NCI-H748 treated with DMSO at 0.1 percent for 48 hours (cell line): ENCODE measurements at places on chromosomes 12 and 14.

GRCh38 chr14:67994531-67994930 lies 175.0 kb downstream of the RAD51B start:
- DNase-seq = no peak

GRCh38 chr14:100741966-100742365 lies 15.3 kb downstream of the DLK1 start:
- DNase-seq = no peak

DNA sequence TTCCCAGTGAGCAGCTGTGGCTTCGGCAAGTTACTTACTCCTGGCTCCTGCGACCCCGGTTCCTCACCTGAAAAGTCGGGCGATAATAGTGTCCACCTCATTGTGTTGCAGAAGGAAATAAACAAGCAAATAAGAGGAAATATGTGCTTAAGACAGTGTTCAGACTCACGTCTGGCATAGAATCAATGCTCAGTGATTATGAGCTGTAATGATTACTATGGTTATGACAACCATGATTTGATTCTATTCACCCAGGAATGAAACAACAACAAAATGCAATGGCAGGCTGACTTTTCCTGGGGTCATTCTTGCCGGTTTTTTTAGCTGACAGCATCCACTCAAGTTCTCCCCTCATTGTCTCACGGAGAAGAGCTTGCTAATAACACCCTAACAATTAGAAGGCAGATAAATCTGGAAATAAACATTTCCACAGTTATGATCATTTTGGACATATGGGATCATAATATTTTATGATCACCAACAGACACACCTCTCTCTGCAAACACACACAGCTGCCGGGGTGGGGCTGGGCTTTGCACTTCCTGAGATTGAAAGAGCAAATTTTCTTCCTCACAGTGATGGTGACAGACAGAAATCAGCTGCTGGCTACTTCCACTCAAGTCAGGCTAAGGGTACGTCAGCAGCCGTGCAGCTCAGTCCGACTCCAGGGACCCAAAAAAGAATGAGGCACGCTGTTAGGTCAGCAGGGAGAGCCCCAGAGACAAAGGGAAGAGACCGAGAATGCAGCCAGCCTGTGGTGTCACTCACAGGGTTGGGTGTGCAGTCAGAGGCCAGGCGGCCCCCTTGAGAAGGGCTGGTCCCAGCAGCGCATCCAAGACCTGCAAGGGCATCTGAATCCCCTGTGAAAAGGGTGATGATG lies 158.0 kb downstream of the RIMBP2 start:
- peak; percentile 81 for DNase-seq

GRCh38 chr12:62375603-62376002 lies 91.0 kb upstream of the MON2 start:
- DNase-seq = no peak

GRCh38 chr14:104321088-104321801 lies 182.9 kb downstream of the KIF26A start:
- no peak for DNase-seq

DNA sequence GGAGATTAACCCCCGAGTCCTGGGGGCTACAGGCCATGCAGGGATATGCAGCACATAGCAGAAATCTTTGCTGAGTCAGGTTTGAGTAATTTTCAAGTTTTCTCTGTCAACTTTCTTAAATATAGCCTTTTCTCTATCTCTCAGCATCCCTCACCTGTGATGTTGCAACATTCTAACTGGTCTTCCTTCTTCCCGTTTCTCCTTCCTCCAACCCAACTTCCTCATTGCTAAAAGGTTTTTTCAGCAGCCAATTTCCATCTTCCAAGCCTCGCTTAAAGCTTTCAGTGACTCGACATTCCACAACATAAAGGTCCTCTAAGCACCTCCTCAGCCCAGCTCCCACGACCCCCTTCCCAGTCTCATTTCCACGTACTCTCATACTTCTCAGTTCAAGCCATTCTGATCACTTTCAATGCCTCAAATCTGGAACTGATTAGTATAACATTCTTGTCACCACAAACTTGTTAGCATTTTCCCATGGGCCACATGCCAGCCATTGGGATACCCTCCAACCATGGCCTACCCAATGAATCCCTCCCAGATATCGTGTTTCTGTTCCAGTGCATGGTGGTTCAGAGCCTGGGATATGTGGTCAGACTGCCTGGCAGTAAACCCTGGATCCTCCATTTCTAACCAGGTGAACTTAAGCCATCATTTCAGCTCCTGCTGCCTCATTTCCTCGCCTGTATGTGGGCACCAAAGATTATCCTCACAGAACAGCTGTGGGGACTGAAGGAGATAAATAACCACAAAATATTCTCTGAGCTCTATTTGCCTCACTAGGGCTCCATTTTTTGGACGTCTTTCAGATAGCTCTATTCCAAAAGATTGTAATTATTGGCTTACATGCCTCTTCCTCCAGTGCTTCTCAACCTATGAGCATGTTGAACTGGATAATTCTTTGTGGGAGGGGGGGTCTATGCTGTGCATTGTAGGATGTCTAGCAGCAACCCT lies 65.8 kb downstream of the KCNK10 start:
- no peak for DNase-seq
